Stimulated activated CD4-positive, alpha-beta T cell treated with anti-CD3 and anti-CD28 coated beads, Interleukin-2, amount 100 ng/mL, for 48 hours (primary cell): ENCODE measurements at places on chromosomes 12 and 14.

DNA sequence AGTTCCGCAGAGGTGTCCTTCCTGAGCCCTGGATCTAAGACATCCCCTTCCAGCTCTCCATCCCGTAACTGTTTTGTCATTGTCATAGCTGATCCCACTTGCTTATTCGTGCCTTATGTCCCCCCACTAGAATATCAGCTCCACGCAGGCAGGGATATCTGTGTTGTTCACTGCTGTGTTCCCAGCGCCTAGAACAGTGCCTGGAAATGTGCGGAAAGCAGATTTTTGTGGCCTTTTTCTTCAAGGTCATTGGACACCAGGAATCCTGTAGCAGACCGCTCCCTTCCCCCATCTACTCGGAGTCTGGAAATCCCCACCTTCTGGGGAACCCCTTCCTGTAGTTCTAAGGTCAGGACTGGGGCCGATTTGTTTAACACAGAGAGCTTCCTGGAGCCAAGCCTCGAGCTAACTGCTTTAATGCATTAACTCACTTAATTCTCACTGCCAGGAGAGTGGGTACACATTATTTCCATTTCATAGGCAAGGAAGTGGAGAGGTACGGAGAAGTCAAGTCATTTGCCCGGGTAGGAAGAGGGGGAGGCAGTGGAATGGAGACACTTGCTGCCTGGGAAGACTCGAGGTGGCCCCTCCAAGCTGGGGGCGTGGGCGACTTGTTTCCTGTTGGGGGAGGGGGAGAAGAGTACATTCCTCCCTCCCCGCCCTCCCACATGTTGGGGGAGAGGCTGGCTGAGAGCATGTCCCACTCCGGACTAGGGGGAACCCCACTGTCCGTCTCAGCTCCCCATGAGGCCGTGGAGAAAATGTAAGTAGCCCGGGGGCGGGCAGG, 1.2 kb upstream of the SH2B3 start:
- DNase-seq, result peak; percentile 64

GRCh38 chr12:77387214-77387613, 321.8 kb upstream of the E2F7 start:
- no peak for DNase-seq

DNA sequence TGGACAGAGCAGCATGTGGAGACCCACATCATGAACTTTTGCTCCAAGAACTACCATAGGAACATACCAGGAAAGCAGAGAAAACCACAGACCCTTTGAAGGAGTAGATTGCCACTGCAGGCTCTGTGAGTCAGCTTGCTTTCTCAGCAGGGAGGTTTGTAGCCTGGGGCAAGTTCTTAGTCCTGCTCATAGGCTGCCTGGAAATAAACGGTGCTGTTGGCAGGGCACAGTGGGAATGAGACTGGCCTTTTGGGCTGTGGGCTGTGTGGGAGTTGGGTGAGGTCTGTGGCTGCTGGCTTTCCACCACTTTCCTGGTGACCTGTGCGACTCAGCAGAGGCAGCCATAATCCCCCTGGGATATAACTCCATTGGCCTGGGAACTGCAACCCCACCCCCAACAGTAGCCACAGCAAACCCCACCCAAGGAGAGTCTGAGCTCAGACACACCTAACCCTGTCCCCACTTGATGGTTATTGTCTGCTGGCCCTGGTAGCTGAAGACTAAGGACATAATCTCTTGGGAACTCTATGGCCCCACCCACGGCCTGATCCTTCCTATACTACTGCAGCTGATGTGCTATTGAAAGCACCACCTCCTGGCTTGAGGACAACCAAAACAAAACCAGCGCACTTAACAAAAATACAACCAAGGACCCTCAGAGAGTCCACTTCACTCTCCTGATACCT, 192.1 kb upstream of the GARIN6 start:
- no peak for DNase-seq

DNA sequence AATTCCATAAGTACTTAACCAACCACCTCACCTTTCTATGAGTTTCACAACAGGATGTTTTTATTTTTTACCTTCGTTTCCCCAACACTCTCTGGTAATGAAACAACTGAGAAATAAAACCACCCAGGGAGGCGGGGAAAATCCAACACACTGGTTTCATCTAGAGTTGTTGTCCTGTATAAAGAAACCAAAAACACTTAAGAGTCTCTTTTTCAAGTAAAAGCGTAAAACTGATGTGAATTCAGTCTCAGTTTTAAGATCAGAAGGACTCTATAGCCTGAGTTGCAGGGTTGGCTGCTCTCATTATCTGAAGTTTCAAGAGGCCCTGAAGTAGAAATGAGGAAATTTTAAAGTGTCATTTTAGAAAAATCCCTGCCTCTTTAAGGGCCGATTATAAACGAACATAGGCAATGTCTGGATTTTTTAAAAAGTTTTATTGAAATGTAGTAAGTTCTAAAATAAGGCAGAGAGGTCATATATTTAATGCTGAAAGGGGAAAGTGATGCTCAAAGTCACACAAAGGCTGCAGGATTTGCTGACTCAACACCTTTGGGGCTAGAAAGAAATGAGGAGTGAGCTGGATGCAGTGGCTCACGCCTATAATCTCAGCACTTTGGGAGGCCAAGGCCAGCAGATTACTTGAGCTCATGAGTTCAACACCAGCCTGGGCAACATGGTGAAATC, 27.2 kb downstream of the HIGD1C start:
- no peak for DNase-seq

DNA sequence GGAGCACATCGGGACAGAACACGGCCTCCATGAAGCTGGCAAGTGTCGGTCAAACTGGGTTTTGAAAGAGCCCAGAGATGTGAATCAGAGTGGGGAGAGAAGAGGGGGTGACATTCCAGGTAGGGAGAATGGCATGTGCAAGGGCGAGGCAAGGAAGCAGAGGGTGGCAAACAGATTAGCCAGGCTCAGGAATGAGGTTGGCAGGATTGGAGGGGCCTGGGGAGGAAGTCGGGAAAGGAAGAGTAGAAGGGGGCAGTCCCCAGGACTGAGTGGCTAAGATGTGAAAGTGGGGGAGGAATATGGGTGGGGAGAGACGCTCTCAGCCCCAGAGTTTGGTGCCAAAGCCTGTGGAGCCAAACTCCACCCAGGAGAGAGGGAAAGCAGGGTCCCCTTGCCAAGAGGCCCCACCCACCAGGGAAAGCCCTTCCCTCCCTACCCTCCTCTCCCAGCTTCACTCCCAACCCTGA, 5.5 kb upstream of the HDAC7 start:
- no peak for DNase-seq

- DNase-seq, result no peak
Measured at GRCh38 chr12:69173368-69173767, 66.0 kb upstream of the CPSF6 start.

DNA sequence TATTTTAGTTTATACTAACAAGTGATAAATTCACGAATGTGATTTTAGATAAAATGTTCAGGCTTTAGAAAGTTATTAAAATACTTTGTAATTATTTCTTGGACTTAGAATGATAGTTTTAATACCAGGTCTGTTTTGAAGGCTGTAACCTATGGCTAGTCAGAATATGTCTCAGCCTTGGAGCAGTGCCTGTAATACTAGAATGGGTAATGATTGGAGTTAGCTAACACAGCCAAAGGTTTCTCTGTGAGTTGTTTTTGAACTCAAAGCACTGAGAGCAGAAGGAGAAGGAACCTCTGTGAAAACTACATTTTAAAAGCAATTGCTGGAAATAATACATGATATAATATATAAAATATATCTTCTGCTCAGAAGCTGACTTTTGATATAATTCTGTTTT, 110.1 kb downstream of the TMEM117 start:
- no peak for DNase-seq

DNA sequence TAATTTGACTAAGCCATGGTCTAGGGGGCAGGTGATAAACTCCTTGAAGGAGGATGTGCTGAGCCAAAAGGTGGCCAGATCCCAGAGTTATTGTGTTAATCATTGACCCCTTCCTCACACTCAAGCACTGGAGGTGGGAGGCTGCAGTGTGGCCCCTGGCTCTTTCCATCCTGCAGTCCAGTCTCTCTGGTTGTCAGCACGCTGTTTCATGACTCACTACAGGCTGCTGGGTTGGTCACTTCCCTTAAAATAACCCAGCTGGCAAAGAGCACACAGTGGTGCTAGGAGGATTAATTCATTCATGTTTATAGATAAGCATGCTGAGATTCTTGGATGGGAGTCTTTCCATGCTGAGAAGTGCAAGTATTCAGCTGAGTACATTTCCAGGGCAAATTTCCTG, 228.9 kb downstream of the ANO2 start:
- DNase-seq, result no peak

DNA sequence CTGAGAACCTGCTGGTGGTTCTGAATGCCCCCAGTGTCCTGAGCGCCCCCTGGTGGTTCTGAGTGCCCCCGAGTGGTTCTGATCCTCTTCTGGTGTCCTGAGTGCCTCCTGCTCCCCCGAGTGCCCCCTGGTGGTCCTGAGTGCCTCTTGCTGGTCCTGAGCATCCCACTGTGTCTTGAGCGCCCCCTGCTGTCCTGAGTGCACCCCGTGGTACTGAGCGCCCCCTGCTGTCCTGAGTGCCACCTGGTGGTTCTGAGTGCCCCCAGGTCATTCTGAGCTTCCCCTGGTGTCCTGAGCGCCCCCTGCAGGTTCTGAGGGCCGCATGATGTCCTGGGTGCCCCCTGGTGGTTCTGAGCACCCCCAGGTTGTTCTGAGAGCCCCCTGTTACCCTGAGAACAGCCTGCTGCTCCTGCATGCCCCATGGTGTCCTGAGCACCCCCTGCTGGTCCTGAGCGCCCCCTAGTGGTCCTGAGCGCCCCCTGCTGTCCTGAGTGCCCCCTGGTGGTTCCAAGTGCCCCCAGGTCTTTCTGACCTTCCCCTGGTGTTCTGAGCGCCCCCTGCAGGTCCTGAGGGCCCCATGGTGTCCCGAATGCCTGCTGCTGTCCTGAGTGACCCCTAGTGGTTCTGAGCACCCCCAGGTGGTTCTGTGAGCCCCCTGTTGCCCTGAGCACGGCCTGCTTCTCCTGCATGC, 1165.4 kb downstream of the TMEM121 start:
- DNase-seq, result peak; percentile 92

DNA sequence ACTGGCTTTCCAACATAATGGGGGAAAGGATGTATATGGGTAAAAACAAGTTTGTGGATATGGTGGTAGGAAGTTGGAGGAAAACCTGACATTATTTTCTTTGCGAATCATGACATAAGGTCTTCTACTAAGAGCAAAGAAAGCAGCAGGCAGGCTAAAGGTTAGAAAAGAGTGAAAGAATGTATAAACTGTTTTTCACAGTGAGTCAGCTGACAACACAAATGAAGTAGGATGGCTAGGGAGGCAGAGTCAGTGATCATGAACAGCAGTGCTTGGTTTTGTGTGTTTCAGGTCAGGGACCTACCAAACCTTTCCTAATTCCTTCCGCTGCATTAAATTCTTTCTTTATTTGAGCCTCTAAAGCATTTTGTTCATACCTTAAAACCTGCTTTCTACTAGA, 46.3 kb upstream of the CATSPERB start:
- no peak for DNase-seq

- DNase-seq, result no peak
Measured at GRCh38 chr12:124844411-124845397, 19.0 kb downstream of the SCARB1 start.

DNA sequence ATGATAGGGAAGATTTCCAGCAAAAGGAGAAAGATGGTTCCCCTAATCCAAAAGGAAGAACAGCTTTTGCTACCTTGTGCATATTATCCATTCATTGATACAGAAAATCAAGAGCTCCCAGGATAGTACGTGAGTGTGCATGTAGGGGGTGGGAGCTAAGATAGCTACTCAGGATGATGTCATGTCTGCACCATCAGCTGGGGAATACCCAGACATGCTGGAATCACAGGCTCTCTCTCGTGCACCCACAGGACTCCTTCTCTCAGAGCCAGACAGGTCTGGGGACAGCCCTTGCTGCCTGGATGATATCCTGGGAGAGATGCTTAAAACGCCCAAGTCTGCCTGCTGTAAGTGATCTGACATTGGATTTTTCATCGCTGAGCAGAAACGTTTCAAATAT, 38.9 kb downstream of the FOXN3 start:
- no peak for DNase-seq

DNA sequence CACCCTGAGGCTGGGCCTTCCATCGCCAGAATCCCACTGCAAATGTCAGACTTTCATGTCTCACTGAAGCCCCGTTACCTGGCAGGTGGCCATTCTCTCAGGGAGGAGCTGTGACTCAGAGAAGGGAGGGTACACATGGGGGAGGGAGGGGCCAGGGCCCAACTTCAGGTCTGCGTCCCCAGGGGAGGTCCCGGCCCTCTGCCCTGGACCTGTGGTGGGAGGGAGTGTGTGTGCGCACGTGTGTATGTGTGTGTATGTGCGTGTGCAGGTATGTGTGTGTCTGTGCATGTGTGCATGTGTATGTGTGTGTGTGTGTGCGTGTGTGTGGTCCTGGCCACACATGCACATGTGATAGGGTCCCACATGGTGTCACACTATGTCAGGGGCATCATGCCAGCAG, 50.9 kb downstream of the MVK start:
- DNase-seq, result no peak

DNA sequence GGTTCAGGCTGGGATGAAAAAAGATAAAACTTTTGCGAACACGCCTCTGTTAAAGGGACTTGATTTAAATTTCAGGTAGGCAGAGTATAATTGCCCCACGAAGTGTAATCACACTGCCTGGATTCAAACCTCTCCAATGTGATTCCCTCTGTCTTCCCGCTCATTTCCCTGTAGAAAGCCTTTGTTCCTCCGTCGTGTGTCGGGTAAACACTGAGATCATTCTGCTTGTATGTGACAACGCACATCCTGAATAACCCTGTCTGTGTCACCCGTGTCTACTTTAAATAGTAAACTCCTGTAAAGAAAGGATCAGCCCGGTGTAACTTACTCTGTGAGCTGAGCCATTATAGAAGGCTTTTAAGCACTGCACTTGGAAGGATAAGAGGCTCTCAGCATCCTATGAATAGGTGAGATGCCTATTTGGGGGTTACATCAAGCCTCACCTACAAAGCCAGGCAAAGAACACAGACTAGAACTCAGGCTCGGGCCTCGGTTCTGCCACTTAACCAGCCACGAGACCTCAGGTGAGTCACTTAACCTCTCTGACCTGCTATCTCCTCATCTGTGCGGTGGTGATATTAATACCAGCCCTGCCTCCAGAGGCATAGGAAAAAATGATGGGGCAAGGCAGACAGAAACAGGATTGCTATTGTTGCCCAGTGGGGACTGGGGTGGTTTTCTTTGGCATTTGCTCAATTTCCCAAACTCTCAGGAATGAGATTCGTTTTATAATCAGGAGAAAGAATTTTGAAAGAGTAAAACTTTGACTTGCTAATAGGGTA, 74.2 kb downstream of the RBM19 start:
- DNase-seq, result no peak

GRCh38 chr14:64711039-64711438, 6.8 kb downstream of the PLEKHG3 start:
- DNase-seq, result no peak

- DNase-seq, result no peak
Measured at GRCh38 chr12:26749781-26750180, 83.2 kb downstream of the ITPR2 start.

- no peak for DNase-seq
Measured at GRCh38 chr14:64702493-64703394, 1.5 kb upstream of the PLEKHG3 start.

DNA sequence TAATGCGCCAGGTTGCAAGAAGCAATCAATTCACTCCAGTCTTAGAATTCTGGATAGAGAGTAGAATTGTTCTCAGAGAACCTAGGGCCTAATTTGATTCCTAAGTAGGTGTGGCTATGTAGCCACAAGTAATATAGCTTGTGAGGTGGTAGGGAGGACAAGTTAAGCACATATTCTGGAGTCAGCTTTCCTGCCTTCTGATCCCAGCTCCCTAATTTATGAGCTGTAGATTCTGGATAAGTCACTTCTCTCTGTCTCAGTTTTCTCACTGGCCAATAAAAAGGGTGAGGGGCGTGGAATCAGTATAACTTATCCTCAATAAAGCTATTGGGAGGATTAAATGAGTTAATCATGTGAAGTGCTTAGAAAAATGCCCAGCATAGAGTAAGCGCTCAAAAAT, 3.0 kb upstream of the SNW1 start:
- DNase-seq, result no peak
